Placental epithelial cell (primary cell): ENCODE measurements at places on chromosomes 2 and 18. TPM values are rescaled to one million over a fixed set of nuclear protein-coding genes. Genes with fewer than 3 reads are reported as not detected.

AP1S3 gene
- total RNA-seq, result 11.4 and 23.6 TPM in 2 replicates

RTP5 gene
- not detected in 2 replicates for total RNA-seq

CHST10 gene
- total RNA-seq, result 9.0 and 9.1 TPM in 2 replicates

MCM6 gene
- 8.1 and 8.6 TPM in 2 replicates for total RNA-seq

NT5DC4 gene
- total RNA-seq, result not detected in 2 replicates

MALL gene
- total RNA-seq, result 1.2 and 2.9 TPM in 2 replicates

PCARE gene
- total RNA-seq, result under 0.01 TPM in 1 of 2 replicates, not detected in the other

GREB1 gene
- under 0.01 and 0.22 TPM in 2 replicates for total RNA-seq

PID1 gene
- 8.2 and 9.1 TPM in 2 replicates for total RNA-seq
